Neural crest cell (in vitro differentiated cells): ENCODE measurements at places on chromosomes 13 and 19. TPM values are rescaled to one million over a fixed set of nuclear protein-coding genes. Genes with fewer than 3 reads are reported as not detected.

STX10 gene
- 60.6 and 60.7 TPM in 2 replicates for total RNA-seq

ESD gene
- total RNA-seq = 118 and 122 TPM in 2 replicates

SYT3 gene
- total RNA-seq = 1.4 and 2.0 TPM in 2 replicates

ELF1 gene
- 18.0 and 19.2 TPM in 2 replicates for total RNA-seq

DNA sequence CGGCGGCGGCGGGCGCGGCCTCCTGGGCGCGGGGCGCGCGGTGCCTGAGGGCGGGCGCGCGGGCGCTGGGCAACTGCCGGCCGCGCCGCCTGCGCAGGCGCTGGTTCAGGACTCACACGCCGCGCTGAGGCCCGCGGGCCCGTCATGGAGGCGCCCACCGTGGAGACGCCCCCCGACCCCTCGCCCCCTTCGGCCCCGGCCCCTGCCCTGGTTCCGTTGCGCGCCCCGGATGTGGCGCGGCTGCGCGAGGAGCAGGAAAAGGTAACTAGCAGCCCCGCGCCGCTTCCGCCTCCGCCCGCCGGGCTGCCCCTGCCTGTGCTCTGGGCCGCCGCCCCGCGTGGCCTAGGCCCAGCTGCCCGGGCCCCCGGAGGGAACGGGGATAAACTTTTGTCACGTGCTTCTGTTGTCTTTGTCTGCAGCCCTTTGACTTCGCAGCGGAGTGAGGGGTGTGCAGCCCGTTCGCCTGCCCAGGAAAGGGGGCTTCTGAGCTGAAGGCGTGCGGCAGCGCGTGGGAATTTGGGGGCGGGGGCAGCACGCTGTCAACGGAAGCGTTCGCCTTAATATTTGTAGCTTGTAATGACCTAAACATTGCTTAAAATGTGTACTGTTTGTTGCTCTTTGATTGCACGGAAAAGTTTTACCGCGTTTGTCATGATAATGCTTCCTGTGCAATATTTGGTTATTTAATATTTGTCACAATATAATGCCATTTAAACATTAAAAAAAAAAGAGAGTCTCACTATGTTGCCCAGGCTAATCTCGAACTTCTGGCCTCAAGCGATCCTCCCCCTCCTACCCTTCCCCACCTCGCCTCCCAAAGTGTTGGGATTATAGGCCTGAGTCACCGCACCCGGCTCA lies 594 bp downstream of the URI1 start:
- H3K4me1 ChIP-seq = peaks cover 37% of the 10 kb centered on the region
- DNase-seq = peak; percentile 46
- peak overlapping the region; percentile 97 for H3K4me3 ChIP-seq
- H3K36me3 ChIP-seq = peaks cover 7% of the 10 kb centered on the region
- H3K27me3 ChIP-seq = peaks cover 12% of the 10 kb centered on the region

GRCh38 chr13:101473458-101473857 lies 21.0 kb downstream of the ITGBL1 start:
- H3K27me3 ChIP-seq = no peaks in the 10 kb centered on the region
- H3K4me1 ChIP-seq = no peaks in the 10 kb centered on the region
- no peak overlapping the region for H3K27ac ChIP-seq
- H3K4me3 ChIP-seq = no peak overlapping the region
- no peaks in the 10 kb centered on the region for H3K36me3 ChIP-seq
- DNase-seq = no peak

- no peak overlapping the region for H3K4me3 ChIP-seq
- no peaks in the 10 kb centered on the region for H3K36me3 ChIP-seq
- H3K4me1 ChIP-seq = peaks cover 22% of the 10 kb centered on the region
- H3K27me3 ChIP-seq = peaks cover 27% of the 10 kb centered on the region
- DNase-seq = no peak
Measured at GRCh38 chr19:45464852-45465441, 2.8 kb upstream of the FOSB start.

DNA sequence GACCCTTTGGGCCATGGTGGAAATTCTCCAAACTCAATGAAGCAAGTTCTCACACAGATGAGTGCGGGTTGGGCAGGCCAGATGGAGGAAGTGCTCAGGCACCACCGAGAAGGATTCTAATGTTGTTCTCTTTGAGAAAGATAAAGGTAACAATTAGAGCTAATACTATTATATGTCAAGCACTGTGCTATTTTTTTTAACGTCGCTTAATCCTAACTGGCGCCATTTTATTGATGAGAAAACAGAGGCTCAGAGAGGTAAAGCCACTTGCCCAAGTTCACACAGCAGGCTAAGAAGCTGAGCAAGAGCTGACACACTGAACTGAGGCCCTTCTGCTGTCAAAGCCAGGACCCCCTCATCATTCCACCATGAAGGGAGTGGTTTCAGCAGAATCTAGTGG lies 1.0 kb downstream of the FBL start:
- DNase-seq = no peak
- peak overlapping the region; percentile 97 for H3K27ac ChIP-seq
- H3K4me3 ChIP-seq = peak overlapping the region; percentile 81
- peaks cover 38% of the 10 kb centered on the region for H3K4me1 ChIP-seq

GRCh38 chr19:47104680-47105079 lies 8.9 kb downstream of the ZC3H4 start:
- H3K4me1 ChIP-seq = peaks cover 65% of the 10 kb centered on the region
- peaks cover 8% of the 10 kb centered on the region for H3K36me3 ChIP-seq
- H3K27me3 ChIP-seq = no peaks in the 10 kb centered on the region
- H3K4me3 ChIP-seq = no peak overlapping the region
